Activated T-cell treated with anti-CD3 and anti-CD28 coated beads, Interleukin-2, amount 50 U/mL, for 72 hours (primary cell): ENCODE measurements at places on chromosomes 2 and 18. TPM values are rescaled to one million over a fixed set of nuclear protein-coding genes. Genes with fewer than 3 reads are reported as not detected.

The HOXD11 gene
- not detected for total RNA-seq

GRCh38 chr2:36711741-36712314, 15.3 kb downstream of the VIT start:
- H3K36me3 ChIP-seq: peaks cover 4% of the 10 kb centered on the region
- no peak for DNase-seq
- H3K27ac ChIP-seq: no peak overlapping the region
- H3K4me3 ChIP-seq: no peak overlapping the region
- peaks cover 10% of the 10 kb centered on the region for H3K27me3 ChIP-seq
- no peaks in the 10 kb centered on the region for H3K4me1 ChIP-seq

GRCh38 chr2:32940316-32940997, 6.3 kb upstream of the LTBP1 start:
- H3K4me1 ChIP-seq: no peaks in the 10 kb centered on the region
- no peak for DNase-seq
- peaks cover 33% of the 10 kb centered on the region for H3K27me3 ChIP-seq
- H3K4me3 ChIP-seq: no peak overlapping the region

- no peak overlapping the region for H3K27ac ChIP-seq
- peaks cover 7% of the 10 kb centered on the region for H3K27me3 ChIP-seq
These were observed 36.8 kb upstream of the PLEKHM3 start for GRCh38 chr2:208062113-208062512.

DNA sequence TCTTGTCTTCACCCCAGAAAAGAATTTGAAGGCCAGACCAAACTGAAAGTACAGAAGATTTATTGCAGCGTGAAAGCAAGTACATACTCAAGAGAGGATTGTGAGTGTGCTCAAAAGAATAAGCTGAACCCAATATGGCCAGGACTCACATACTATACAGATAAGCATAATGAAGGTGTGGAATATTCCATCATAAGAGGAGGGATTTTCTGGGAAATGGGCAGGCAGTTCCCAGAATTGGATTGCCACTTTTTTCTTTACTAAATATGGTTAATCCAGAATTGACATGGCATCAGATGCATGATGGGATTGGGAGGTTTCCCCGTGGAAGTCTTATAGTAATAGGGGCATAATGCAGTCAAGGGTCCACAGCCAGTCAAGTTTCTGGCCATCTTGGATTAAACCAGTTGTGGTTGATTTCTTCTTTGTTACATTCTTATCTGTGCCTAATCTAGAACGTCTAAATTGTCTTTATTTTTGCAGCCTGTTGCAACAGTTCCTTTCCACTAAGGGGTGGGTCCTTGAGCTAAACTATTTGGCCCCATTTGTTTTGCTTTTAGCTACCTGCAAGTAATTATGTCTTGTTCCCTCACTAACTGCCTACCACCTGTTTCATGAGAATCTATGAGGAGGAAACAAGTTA, 9.0 kb downstream of the SP140L start:
- peaks cover 47% of the 10 kb centered on the region for H3K36me3 ChIP-seq
- H3K4me3 ChIP-seq: peak overlapping the region; percentile 85
- no peaks in the 10 kb centered on the region for H3K27me3 ChIP-seq
- H3K27ac ChIP-seq: peak overlapping the region; percentile 96
- H3K4me1 ChIP-seq: peaks cover 55% of the 10 kb centered on the region
